ENCODE measurements at places on chromosomes 7 and 10.

GRCh38 chr10:76149602-76150138, 718.2 kb downstream of the LRMDA start:
- no peak for DNase-seq

DNA sequence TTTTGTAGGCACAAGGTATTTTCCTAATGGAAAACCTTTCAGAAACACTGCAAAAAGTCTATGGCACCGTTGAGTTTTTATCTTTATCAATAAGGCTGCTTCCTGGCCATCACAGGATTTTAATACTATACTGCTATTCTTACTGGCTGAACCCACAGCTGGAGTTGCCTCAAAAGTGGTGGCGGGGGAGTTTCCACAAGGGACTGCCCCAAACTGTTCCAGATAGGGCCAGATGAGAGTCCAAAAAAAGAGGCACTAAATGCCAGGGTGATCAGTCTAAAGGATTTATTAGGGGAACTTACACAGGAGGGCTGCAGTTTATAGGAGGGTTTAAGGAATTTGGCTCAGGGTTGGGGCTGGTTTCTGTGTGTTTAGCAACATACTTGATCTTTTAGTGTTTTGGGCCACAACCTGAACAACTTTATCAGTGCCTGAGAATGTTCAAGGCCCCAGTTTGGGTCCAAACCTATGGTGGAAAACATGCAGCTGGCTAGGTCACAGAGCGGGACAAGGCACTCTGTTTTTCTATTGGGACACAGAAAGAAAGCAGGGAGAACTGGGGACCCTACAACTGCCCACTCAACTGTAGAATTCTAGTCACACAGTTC, 41.4 kb downstream of the STAM start:
- no peak for DNase-seq

- DNase-seq, result peak; percentile 10
Observed at GRCh38 chr7:90766814-90767564, 170.9 kb downstream of the CDK14 start.

DNA sequence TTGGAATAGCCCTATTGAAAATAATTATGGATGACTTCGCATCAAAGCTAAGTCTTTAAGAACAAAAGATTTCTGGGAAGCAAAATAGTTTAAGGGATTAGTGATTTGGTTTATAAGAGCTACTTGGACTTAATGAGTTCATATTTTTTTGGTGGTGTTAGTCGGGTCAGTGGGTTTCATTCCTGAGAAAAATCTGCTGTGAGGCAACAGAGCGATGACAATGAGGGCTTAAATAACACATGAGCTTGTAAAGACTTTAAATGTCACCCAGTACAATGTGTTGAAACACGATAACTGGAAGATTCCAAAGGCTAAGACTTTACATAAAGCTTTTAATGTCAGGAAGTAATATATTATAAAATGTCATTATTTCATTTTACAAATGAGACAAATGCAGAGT, 178.8 kb downstream of the ARL4A start:
- DNase-seq, result no peak

GRCh38 chr7:90595801-90596670, at the start of gene CDK14:
CDK14 (plus strand) TSS chr7:90596321; CDS start chr7:90596628, 307 bp downstream.
- peak; percentile 71 for DNase-seq

- DNase-seq, result no peak
Observed at GRCh38 chr7:27714831-27715444, 25.0 kb upstream of the TAX1BP1 start.

- DNase-seq, result no peak
Observed at GRCh38 chr7:92854501-92855238, 18.3 kb upstream of the CDK6 start.

DNA sequence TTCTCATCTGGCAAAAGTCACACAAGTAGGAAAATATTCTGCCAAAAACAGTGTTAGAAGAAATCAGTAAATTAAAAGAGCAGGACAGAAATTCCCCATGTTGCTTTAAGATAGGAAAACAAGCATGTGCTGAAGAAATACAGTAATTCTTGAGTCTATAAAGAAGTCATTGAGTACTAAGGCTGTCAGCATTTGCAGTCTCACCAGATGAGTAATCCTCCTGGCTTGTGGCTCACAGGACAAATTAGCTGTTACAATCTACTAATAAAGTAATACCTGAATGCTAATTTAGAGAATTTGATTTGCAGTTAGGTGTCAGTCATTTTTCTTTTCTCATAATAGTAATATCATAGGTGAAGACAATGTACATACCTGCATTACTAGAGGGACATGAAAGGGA, 1158.9 kb upstream of the CELF2 start:
- DNase-seq, result no peak

DNA sequence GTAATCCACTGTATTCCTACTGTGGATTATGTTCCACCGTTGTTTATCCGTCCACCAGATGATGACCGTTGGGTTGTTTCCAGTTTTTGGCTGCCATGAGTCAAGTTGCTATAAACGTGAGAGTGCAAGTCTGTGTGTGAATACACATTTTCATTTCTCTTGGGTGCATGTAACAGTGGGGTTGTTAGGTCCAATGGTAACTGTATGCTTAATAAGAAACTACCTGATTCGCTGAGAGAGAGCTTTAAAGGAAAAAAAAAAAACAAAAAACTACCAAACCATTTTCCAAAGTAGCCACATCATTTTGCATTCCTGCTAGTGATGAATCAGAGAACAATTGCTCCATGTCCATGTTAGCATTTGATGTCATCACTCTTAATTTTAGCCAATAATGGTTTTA, 15.9 kb downstream of the UBN2 start:
- DNase-seq, result no peak

GRCh38 chr7:25847336-25848070, 304.5 kb upstream of the NFE2L3 start:
- no peak for DNase-seq

DNA sequence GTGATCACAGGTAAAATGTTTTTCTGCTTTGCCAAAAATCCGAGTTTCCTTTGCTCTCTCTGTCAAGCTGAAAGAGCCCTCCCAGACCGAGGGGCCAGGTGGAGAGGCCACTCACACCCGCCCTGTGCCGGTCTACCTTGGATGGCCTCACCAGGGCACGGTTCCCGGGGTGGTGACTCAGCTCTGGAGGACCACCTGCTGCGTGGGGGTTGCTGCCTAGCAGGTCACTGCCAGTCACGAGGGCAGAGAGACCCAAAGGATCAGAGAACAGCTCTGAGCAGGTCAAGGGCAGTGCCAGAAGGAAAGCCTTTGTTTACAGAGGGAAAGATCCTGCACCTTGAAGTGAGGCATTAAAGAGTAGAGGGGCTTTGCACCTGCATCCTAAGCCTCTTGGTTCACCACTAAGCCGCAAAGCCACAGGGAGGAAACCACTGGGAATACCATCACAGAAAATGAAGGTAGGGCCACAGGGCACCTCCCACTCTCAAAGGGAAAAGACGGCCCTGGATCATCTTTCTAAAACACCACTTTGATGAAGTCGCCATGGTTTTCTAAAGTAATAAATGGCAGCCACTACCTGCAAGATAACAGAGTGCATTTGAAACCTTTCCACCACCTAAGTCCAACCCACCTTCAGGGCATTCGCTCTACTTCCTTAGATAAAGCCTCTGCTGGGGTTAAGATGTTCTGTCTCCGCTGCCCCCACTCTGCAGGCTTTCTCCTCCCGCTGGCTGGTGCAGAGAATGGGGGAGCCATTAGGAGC, 160.3 kb upstream of the KLF14 start:
- DNase-seq, result peak; percentile 47

GRCh38 chr10:131533846-131534526, 222.5 kb upstream of the TCERG1L start:
- DNase-seq, result no peak

- DNase-seq, result no peak
Observed at GRCh38 chr10:109173121-109173520, 750.2 kb downstream of the XPNPEP1 start.

GRCh38 chr7:93279541-93279940, 47.4 kb downstream of the VPS50 start:
- DNase-seq, result no peak

GRCh38 chr7:139568346-139568675, 44.8 kb downstream of the CLEC2L start:
- DNase-seq, result no peak

GRCh38 chr10:107473225-107473624, 308.7 kb upstream of the SORCS1 start:
- no peak for DNase-seq

- peak; percentile 44 for DNase-seq
Observed at GRCh38 chr10:101032637-101033224, 1.7 kb downstream of the SFXN3 start.

- DNase-seq, result no peak
Observed at GRCh38 chr7:37016064-37016878, 292.0 kb upstream of the AOAH start.

DNA sequence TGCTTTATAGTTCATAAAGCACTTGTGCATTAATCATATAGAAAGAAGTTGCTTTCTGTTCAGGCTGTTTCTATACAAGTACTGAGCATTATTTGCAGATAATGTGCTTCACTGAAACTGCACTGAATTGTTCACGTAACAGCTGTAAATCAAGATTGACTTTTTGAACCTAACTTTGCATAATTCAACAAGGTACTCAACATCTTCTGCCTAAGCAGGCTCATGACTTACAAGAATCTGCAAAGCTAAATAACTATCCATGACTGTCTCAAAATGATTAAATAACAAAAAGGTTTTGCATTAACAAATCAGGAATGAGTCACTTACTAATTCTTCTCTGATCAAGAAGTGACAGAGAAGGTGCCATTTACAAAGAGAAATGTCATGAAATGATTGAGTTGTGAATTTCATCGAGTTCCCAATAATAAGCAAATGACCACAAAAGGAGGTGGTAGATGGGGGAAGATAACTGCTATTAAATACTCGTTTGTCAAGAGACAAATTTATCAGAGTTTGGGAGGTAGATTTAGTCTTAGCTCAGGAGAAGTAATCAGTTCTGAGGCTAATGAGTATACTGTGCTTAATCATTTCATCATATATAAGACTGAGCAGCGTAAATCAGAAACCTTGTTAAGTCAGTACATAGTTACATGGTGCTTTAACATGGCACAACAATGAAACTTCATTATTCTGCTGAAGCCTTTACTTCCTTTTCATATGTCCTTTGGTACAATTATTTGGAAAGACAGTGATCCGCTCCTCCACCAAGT, 161.3 kb upstream of the LRRN3 start:
- no peak for DNase-seq

- DNase-seq, result no peak
Observed at GRCh38 chr7:137366995-137367394, 23.5 kb upstream of the PTN start.

DNA sequence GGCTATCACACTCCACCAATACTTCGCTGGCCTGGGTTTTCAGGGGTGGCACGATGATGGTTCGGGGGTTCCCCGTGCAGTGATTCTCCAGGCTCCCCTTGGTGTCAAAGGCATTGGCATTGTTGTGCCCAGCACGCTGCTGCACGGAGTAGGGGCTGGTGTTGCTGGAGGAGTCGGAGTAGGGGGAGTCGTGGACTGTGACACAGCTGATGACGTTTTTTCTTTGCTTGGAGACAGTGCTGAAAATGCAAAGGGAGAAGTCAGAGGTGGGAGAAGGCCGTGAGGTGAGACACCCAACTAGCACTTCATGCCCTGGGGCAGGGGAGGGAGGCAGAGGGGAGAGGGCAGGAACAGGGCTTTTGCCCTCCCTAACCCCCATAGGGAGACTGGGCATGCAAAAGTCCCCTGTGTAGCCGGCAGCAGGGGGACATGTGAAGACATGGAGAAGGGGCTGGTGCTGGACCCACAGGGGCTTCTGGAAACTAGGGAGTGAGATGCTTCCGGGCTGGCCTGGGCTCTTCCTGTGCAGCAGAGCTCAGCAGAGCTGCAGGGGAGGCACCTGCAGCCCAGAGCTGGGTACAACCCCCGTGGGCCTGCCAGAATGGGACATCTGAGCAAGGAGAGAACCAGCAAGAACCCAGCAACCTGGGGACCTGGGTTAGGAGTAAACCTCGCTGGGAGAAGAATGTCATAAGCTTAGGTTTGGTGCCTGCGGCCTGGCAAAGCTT, 60.5 kb downstream of the CLEC2L start:
- DNase-seq, result no peak

DNA sequence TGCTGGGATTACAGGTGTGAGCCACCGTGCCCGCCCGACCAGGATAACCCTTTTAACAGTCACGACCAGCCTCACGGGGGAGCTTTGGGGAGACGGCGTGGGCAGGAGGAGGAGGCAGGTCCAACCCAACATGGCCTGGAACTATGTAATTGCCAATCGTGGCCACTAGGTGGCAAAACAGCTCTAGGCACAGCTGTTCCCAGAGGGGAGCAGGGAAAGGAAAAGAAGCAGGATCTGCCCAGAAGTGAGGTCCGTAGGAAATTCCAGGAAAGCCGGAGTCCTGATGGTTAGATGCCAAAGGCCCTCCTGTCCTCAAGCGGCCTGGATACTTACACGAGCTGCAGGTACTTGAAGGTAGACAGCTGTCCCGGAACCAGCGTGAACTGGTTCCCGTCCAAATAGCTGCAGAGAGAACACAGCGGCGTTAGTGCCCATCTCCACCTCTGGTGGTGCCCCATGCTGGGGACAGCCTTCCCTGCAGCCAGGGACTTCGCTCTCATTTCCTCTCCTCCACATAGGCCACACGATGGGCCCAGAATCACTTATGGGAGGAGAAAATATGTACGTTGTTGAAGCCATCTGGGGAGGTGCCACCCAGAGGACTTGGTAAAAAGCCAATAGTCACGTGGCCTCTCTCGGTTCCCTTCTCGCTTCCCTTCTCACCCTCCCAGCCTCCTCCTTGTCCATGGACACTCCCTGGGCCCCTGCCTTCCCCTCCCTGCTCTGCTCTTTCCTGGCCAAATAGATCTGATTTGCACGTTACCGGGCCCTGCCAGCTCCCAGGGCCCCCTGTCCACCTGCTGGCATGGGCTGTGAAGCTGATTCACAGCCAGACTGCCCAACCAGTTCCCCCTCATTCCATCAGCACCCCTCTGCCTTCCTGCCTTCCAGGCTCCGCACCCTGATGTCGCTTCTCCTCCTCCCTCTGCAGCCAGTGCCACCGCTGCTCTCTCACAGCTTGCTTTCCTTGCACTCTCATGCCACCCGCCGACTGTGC, 148.1 kb downstream of the SLIT1 start:
- DNase-seq, result peak; percentile 57

GRCh38 chr7:27899601-27900000, 159.6 kb downstream of the TAX1BP1 start:
- DNase-seq, result no peak

DNA sequence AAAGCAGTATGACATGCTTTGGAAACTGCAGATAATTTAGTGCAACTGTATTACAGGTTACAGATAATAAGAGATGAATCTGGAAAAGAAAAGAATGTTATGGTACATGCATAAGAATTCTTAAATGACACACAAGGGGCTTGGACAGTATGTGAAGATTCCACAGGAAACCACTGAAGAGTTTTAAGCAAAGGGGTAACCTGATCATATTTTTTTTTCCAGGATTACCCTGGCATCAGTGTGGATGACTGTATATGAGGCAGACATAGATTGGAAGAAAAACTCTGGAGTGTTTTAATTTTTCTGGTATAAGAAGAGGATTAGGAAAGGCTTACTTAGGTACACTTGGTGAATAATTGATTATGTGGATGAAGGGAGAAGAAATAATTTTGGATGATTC, 8.1 kb downstream of the TFPI2 start:
- DNase-seq, result no peak

GRCh38 chr7:44652535-44652934, 46.1 kb downstream of the OGDH start:
- DNase-seq, result no peak

Measured in hypothalamus (tissue), 51 donors.